ENCODE measurements at places on chromosomes 11 and 22. TPM values are rescaled to one million over a fixed set of nuclear protein-coding genes. Genes with fewer than 3 reads are reported as not detected.

- H3K36me3 ChIP-seq, result no peaks in the 10 kb centered on the region
- H3K27me3 ChIP-seq, result no peaks in the 10 kb centered on the region
- DNase-seq, result no peak
Observed at GRCh38 chr11:86214710-86215109, 29.8 kb upstream of the EED start.

DNA sequence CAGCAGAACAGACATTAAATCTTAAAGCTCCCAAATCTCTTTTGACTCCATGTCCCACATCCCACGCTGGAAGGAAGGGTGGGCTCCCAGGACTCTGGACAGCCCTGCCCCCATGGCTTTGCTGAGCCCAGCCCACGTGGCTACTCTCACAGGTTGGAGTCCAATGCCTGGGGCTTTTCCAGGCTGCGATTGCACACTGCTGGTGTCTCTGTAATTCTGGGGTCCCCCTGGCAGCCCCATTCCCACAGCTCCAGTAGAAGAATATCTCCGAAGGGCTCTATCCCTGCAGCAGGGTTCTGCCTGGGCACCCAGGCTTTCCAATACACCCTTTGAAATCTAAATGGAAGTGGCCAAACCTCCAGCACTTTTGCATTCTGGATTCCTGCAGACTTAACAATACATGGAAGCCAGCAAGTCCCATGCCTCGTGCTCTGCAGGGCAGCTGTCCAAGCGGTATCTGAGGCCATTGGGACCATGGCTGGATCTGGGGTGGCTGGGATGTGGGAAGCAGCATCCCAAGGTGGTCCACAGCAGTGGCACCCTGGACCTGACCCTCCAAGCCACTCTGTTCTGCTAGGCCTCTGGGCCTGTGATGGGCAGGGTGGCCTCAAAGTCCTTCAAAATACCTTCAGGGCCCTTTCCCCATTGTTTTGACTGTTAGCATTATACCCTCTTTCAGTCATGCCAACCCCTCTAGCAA is 47.9 kb upstream of the TH start:
- no peak overlapping the region for H3K4me3 ChIP-seq
- DNase-seq, result no peak
- no peak overlapping the region for H3K27ac ChIP-seq
- no peaks in the 10 kb centered on the region for H3K27me3 ChIP-seq
- H3K36me3 ChIP-seq, result no peaks in the 10 kb centered on the region

GRCh38 chr11:70732881-70733196 is 334.5 kb downstream of the CTTN start:
- no peaks in the 10 kb centered on the region for H3K4me1 ChIP-seq
- no peaks in the 10 kb centered on the region for H3K27me3 ChIP-seq
- no peak overlapping the region for H3K4me3 ChIP-seq
- H3K36me3 ChIP-seq, result no peaks in the 10 kb centered on the region

DNA sequence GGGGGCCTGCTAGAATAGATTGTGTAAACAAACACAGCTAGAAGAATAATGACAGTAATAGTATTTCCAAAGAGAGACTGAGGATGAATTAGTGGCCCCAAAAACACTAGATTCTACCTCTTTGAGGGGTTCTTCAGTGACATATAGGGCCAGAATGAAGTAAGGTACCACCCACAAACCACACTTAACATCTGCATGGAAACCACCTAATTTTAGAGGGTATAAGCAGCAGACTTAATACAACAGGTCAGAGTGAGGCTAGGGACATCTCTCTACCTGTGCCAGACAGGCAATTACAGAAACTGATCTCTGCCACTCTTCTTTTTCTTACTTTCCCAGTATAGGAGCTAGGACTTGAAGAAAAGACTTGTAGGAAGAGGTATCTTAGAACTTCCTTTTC is 20.1 kb downstream of the ELP4 start:
- H3K4me3 ChIP-seq, result no peak overlapping the region
- H3K36me3 ChIP-seq, result no peaks in the 10 kb centered on the region
- H3K27me3 ChIP-seq, result no peaks in the 10 kb centered on the region
- no peaks in the 10 kb centered on the region for H3K4me1 ChIP-seq
- no peak for DNase-seq

DNA sequence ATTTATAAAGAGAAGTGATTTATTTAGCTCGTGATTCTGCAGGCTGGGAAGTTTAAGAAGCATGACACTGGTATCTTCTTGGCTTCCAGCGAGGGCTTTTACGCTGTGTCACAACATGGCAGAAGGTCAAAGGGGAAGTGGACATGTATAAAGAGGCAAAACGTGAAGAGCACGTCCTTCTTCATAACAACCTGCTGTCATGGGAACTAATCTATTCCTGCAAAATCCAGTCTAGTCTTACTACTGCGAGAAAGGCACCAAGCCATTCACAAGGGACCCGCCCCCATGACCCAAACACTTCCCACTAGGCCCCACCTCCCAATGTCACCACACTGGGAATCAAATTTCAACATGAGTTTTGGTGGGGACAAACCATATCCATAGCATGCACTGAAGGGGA is 58.3 kb downstream of the AMOTL1 start:
- no peaks in the 10 kb centered on the region for H3K4me1 ChIP-seq
- H3K27ac ChIP-seq, result no peak overlapping the region
- no peak overlapping the region for H3K4me3 ChIP-seq
- H3K36me3 ChIP-seq, result no peaks in the 10 kb centered on the region

DNA sequence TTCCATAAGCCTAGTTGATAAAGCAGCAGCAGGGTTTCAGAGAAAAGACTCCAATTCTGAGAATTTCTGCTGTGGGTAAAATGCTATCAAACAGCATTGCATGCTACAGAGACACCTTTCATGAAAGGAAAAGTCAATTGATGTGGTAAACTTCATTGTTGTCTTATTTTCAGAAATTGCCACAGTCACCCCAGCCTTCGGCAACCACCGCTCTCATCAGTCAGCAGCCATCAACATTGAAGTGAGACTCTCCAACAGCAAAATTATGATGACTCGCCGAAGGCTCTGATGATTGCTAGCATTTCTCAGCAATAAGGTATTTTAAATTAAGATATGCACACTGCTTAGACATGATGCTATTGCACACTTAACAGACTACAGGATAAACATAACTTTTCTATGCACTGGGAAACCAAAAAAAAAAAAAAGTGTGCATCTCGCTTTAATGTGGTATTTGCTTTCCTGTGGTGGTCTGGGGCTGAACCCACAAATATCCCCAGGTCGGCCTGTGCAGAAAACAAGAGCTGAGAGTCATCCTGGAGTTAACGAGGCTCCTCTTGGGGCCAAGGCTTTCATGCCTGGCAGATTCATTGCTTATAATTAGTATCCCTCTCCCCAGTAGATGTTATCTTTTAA is 192.1 kb downstream of the CTTN start:
- no peaks in the 10 kb centered on the region for H3K4me1 ChIP-seq
- H3K27ac ChIP-seq, result no peak overlapping the region

The AIP gene
- total RNA-seq, result 127 TPM

The SCN3B gene
- not detected for total RNA-seq

The NPAS4 gene
- total RNA-seq, result not detected

The TRIM49 gene
- not detected for total RNA-seq

The ALG12 gene
- 17.2 TPM for total RNA-seq
